ENCODE measurements at places on chromosomes 5 and 9.

DNA sequence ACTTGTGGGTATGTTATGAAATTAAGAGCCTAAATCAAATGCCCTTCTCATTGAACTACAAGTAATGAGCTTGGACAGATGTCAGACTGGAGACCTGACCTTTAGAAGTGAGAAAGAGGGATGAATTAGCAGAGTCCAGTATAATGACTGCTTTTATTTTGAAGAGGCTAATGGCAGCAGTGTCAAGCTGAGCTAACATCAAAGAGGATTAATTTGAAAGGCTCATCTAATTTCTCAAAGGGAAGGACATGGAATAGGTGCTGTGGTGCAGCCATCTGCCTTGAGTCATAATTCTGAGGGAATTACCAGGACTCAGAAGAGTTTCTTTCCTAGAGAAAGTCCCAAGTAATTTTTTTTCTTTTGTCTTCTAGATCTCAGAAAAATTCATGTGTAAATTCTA lies 57.6 kb downstream of the FAM81B start:
- no peak for DNase-seq

GRCh38 chr5:143401227-143402016 lies 2.1 kb downstream of the NR3C1 start:
- no peak for DNase-seq

- DNase-seq, result no peak
Observed at GRCh38 chr5:157369507-157369906, 90.5 kb upstream of the NIPAL4 start.

- no peak for DNase-seq
Observed at GRCh38 chr5:159274676-159275075, 11.6 kb downstream of the UBLCP1 start.

DNA sequence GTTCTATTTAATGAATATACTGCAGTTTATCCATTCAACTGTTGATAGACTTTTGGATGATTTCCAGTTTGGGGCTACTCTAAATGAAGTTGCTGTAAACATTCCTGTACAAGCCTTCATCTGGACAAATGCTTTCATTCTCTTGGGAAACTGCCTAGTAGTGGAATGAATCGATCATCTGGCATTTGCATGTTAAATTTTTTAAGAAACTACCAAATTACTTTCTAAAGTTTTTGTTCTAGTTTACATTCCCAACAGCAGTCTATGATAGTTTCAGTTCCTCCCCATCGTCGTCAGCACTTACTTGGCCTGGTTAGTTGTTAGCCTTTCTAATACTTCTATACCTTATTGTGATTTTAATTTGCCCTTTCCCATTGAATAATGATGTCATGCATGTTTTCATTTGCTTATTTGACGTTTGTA lies 306.3 kb downstream of the FER start:
- DNase-seq, result no peak

- no peak for DNase-seq
Observed at GRCh38 chr5:95086927-95087815, 197.7 kb downstream of the MCTP1 start.

DNA sequence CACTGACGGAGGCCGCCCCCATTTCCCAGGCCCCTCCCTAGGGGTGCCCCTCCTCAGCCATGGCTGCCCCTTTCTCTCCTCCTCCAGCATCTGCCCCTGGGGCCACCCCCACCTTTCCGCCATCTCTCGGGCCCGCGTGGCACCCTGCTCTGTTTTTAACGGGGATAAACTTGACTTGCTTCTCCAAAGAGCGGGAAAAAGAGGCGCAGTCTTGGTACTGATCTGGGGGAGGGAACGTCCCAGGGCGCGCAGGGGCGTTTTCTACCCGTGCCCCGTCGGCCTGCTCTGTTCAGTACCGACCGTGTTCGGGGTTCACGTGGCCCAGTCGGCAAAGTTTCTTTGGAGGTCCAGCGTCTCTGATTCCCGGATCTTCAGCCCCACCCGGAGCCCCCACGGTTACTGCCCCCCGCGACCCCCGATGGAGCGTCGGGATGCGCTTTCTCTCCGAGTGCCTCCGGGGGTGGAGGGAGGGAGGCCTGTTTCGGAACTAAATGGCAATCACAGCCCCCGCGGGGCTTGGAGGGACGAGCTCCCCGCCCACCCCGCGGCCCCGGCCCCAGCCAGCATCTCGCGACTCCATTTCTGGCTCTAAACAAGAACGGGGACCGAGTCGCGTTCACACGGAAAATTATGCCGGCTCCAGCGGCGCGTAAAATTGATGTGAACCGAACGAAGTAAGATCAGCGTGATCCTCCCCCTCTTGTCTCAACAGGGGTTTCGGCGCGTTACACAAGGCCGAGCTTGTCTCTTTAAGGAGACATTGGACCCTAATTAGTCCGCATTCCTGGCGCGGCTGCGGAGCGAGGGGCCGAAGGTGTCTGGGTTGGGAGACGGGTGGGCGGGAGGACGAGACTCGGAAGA lies 1.1 kb upstream of the TLE4 start:
- no peak for DNase-seq

- DNase-seq, result no peak
Observed at GRCh38 chr5:55715519-55716078, 3.5 kb upstream of the SLC38A9 start.

DNA sequence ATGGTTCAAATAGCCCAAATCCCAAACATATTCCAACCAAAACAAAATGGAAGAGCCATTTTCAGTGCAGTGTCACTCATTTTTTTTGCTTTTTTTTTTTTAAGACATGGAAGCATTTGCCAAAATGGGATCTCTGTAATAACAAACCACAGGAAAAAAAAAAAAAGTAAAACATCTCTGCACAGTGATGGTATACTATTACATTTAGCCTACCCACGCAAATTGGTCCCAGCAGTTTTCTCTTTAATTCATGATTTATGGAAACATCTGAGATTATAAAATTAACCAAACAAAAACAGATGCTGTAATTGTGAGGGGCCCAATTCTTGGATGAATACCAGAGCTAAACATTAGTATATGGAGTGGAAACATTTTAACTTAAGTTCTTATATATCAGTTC lies 566.6 kb downstream of the ZNF608 start:
- no peak for DNase-seq

DNA sequence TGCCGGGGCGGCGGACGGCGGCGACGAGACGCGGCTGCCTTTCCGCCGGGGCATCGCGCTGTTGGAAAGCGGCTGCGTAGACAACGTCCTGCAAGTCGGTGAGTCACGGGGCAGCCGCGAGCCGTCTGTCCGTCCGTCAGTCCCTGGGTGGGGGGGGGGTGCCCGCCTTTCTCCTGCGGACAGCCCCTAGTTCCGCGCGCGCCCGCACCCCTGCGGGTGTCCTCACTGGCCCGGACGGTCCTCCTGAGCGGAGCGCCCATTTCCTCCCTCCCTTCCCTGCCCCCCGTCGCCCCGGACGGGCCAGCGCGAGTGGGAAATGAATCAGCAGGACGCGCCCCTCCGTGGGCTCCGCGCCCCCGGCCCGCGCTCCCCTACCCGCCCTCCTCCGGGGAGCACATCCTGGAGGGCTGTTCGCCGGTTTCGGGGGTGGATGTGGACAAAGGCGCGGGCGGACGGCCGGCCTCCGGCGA lies 828 bp downstream of the ZSWIM6 start:
- peak; percentile 23 for DNase-seq

- DNase-seq, result peak; percentile 46
Observed at GRCh38 chr9:104993291-104993963, 65.5 kb upstream of the ABCA1 start.

DNA sequence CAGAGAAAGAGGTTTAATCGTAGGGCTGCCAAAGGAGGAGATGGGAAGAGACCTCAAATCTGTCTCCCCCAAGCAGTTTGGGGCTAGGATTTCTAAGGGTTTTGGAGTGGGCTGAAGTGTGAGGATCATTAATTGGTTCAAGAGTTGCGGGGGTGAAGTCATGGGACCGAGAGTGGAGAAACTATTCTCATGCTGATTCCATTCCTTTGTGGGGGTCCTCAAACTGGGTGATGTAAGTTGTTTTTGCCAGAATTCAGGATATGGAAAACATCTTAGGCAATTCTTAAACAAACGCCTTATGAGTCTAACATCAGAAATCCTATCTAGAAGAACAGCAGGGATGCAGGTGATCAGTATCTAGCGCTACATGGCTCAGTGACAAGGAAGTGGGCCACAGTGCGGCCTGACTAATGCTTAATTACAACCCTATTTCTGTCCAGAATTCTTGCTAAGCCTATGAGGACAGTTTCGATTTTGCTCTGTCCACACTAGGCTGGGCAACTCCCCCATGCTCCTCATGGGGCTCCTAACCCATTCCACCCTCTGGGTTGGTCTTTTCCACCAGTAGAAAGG lies 27.7 kb upstream of the TRIO start:
- no peak for DNase-seq

- DNase-seq, result no peak
Observed at GRCh38 chr5:143019157-143019556, 249.0 kb downstream of the ARHGAP26 start.

- no peak for DNase-seq
Observed at GRCh38 chr5:24621792-24622191, 23.0 kb downstream of the CDH10 start.

DNA sequence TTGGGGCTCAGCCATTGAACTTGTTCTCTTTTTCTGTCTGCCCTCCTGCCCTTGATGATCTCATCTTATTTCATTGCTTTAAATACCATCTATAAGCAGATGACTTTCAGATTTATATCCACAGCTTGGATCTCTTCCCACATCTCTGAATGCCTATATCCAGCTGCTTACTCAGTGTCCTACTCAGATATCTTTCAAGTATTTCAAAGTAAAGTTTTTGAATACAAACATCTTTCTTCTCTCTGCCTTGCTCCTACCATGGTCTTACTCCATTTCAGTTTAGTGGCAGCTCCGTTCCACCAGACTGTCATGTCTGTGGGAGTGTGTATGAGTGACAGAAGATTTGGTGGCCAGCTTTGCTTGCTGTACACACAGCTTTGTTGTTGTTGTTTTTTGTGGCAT lies 59.7 kb downstream of the ERBIN start:
- DNase-seq, result no peak

All from CD8-positive, alpha-beta memory T cell (primary cell).